ENCODE measurements at places on chromosomes 6 and 20. TPM values are rescaled to one million over a fixed set of nuclear protein-coding genes. Genes with fewer than 3 reads are reported as not detected.

- no peak for DNase-seq
- H3K27ac ChIP-seq = no peak overlapping the region
- no peak overlapping the region for H3K4me3 ChIP-seq
- H3K36me3 ChIP-seq = no peaks in the 10 kb centered on the region
- H3K4me1 ChIP-seq = peaks cover 16% of the 10 kb centered on the region
Observed at GRCh38 chr6:128516514-128516898, 3.9 kb downstream of the PTPRK start.

GRCh38 chr6:87901613-87902012 is 146.0 kb upstream of the SPACA1 start:
- H3K36me3 ChIP-seq = no peaks in the 10 kb centered on the region
- peak overlapping the region; percentile 72 for H3K27ac ChIP-seq
- H3K4me3 ChIP-seq = no peak overlapping the region
- H3K27me3 ChIP-seq = peaks cover 8% of the 10 kb centered on the region

DNA sequence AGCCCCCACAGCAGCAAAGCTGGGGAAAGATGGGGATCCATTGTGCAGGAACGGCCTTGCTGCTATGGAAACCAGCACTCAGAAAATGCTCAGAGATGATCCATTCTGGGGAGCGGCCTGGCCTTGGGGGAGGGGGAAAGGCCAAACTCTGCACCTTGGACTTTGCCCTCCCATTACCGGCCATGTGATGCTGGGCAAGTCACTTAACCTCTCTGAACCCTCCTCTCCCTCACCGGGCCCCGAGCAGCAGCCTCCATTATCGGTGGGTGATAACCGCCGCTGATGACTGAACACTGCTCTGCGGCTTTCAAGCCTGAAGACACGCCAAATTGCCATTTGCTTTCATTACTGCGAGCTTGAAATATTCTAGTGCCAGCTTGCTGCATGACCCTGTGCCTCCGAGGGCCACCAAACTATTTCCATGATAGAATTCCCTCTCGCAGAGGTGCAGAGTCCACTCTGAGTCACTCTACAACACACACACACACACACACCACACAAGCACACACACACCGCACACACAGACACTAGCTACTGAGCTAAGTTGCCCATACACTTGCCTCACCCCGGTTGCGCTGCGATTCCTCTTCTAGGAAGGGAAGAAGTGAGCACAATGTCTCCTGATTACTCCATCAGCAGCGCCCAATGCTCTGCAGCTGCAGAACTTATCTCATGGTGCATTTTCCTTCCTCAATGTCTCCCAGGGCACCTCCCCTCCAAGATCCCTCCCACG is 20.6 kb upstream of the SIRPA start:
- no peaks in the 10 kb centered on the region for H3K27me3 ChIP-seq
- H3K4me3 ChIP-seq = no peak overlapping the region
- H3K36me3 ChIP-seq = no peaks in the 10 kb centered on the region
- H3K4me1 ChIP-seq = peaks cover 67% of the 10 kb centered on the region

DNA sequence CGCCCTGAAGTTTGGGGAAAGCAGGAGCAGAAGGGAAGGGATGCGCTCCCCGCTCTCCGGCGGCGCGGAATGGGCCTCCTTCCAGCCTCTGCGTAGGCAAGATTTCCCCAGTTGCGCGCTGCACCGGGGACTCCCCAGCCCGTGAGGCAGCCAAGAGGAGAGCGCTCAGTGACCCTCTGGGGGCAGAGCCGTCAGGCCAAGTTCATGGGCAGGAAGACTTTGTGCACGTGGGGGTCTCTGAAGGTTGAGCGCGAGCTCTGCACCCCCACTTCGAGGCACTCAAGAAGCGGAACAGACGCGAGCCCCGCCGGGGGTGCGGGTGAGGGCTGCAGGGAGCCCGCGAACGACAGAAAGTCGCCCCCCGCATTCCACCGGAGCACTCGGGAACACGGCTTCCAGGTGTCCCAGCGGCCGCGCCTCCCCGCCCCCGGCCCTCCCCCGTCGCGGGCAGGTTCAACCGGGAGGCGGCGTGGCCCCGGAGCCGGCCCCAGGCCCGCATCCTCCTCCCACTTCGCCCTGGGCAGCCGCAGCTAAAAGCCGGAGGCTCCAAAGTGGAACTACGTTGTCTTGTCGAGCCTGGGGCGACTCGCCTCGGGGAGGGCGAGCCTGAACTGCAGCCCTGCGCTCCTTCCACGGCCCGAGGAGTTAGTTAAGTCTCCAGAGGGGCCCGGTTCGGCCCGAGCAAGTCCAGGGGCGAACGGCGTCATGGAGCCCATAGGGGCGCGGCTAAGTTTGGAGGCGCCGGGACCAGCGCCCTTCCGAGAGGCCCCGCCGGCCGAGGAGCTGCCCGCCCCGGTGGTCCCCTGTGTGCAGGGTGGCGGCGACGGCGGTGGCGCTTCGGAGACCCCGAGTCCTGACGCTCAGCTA is at the start of gene PPP1R3G:
Gene PPP1R3G (plus strand): TSS at position 561 of the 867 bp plus-strand sequence. CDS start 145 bp downstream, at position 706.
- H3K4me1 ChIP-seq = peaks cover 67% of the 10 kb centered on the region
- DNase-seq = peak; percentile 41
- H3K27me3 ChIP-seq = peaks cover 23% of the 10 kb centered on the region
- peak within 1 kb of the TSS; percentile 24 for H3K27ac ChIP-seq
- no peaks in the 10 kb centered on the region for H3K36me3 ChIP-seq
- peak within 1 kb of the TSS; percentile 77 for H3K4me3 ChIP-seq

- no peaks in the 10 kb centered on the region for H3K4me1 ChIP-seq
- no peak for DNase-seq
- H3K36me3 ChIP-seq = peaks cover 91% of the 10 kb centered on the region
- no peaks in the 10 kb centered on the region for H3K27me3 ChIP-seq
- H3K4me3 ChIP-seq = no peak overlapping the region
- no peak overlapping the region for H3K27ac ChIP-seq
Observed at GRCh38 chr20:32144898-32145662, 35.6 kb downstream of the TM9SF4 start.

DNA sequence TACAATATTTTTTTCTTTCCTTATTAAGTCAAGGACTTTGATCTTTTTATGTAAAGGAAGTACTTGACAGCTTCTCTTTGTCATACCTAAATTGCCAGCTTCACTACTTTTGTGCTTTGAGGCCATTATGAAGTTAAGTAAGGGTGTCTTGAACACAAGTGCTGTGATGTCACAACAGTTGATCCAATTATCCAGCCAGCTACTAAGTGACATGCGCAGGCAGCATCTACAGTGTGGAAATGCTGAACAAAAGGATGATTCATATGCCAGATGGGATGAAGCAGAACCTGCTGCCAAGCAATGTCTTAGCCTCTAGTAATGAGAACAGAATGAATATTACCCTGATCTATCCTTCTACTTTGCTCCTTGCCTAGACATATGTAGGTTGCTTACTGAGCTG is 68.3 kb upstream of the TMEM244 start:
- no peak overlapping the region for H3K4me3 ChIP-seq
- no peak overlapping the region for H3K27ac ChIP-seq
- DNase-seq = no peak
- H3K27me3 ChIP-seq = no peaks in the 10 kb centered on the region

DNA sequence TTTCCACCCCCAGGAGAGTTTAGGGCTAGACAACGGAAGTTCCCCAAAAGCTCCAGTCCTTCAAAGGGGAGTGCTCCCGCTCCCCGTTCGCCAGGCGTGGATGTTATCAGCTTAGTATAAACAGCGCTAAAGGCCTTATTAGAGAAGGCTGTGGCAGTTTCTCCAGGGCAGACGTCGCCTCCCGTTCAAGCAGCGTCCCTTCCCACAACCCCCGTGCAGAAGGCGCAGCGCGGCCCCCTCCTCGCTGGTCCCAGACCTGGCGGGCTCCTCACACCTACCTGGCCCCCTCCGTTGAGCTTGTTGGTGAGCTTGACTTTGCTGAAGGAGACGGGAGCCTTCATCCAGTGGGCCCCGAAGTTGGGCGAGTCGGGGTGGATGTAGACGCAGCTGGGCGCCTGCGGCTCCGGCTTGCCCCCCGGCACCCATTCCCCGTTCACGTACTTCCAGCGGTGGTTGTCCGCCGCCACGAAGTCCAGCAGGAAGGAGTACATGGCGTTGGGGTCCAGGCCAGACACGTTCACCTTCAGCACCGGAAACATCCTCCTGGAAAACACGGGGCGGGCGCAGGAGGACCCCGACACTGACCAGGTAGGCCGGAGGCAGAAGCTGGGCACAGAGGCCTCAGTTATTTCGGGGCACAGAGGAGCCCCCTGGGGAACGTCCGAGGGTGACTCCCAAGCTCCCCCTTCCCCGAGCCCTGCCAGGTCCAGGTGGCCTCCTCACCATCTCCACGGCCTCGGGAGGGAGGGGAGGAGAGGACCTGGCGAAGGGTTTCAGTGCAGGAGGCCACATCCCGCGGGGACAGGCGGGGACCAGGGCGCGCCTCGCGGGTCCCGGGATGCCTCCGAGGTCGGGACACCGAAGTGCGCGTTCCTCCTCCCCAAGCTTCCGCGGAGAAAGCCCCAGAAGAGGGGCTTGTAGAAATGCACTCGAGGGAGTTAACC is 1.1 kb downstream of the TBXT start:
- no peak for DNase-seq
- no peak overlapping the region for H3K27ac ChIP-seq
- H3K4me1 ChIP-seq = peaks cover 4% of the 10 kb centered on the region
- H3K36me3 ChIP-seq = no peaks in the 10 kb centered on the region
- H3K4me3 ChIP-seq = no peak overlapping the region

DNA sequence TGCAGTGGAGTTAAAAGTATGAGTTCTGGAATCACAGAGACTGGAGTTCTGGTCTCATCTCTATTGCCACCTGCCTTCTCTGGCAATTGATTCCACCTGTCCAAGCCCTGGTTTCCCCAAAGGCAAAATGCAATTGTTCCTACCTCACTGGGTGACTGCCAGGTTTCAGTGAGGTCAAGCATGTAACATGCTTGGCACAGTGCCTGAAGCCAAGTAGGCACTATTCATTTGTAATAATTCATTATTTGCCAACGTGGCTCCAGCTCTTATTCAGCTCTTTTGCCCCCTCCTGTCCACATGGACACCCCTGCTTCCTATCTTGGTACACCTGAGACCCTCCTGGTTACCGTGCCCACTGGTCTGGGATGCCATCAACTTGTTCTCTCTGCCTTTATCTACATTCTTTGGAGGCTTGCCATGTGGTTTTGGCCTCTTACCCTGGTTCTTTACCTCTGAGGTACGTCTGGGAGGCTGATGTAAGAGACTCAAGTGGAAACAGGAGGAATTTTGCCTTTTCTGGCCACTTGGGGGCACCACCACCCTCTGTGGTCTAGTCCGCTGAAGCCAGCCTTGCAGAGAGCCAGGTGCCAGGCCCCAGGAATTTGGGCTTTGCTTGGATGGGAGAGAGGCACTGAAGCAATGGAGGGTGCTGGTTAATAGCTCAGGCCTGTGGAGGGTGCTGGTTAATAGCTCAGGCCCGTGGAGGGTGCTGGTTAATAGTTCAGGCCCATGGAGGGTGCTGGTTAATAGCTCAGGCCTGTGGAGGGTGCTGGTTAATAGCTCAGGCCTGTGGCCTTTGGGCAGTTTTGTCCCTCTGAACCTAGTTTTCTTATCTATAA is 1.7 kb downstream of the KCNK15 start:
- peaks cover 11% of the 10 kb centered on the region for H3K4me1 ChIP-seq
- H3K27ac ChIP-seq = no peak overlapping the region
- no peaks in the 10 kb centered on the region for H3K36me3 ChIP-seq
- DNase-seq = peak; percentile 50

DNA sequence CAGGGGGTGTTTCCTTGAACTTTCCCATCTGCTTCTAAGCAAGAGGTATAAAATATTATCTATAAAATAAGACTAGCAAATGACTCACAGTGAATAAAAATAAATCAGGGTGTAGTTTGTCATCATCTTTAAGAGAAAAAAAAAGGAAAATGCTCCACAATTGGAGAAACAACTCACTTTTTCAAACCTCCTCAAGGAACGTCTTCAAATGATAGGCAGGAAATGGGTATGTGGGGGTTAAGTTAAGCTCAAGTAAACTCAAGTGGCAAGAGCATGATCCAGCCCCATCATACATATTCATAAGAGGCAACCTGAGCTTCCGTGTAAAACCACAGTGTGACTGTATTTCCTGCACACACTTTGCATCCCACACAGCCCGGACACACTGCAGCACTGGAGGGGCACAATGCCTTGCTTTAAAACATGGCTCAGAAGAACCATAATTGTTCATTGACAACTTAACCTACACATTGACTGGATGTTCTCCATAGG is 58.5 kb upstream of the CEP85L start:
- H3K27me3 ChIP-seq = no peaks in the 10 kb centered on the region
- peak overlapping the region; percentile 66 for H3K27ac ChIP-seq

- no peaks in the 10 kb centered on the region for H3K36me3 ChIP-seq
- H3K27me3 ChIP-seq = no peaks in the 10 kb centered on the region
- no peak overlapping the region for H3K27ac ChIP-seq
- no peak overlapping the region for H3K4me3 ChIP-seq
Observed at GRCh38 chr6:104322841-104323240, 536.9 kb downstream of the HACE1 start.

DNA sequence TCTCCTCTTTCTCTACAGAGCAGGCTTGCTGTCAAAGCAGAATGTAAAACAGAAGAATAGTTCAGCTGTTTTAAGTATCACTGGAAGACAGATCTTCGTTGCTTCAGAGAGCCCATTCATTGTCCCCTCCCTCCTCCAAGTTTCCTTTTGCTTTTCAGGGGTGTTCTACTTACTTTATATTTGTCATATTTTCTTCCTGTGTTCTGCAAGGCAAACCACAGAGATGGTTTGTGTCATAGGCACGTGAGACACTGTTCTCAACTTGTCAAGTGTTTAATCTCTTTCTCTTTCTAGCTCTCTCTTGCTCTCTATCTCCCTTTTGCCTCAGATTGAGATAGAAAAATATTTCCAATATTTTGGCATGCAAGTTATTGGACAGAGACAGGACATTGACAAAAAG is 228.9 kb upstream of the DEFB112 start:
- no peak overlapping the region for H3K4me3 ChIP-seq
- H3K4me1 ChIP-seq = no peaks in the 10 kb centered on the region
- no peaks in the 10 kb centered on the region for H3K27me3 ChIP-seq
- no peak overlapping the region for H3K27ac ChIP-seq
- H3K36me3 ChIP-seq = no peaks in the 10 kb centered on the region

DNA sequence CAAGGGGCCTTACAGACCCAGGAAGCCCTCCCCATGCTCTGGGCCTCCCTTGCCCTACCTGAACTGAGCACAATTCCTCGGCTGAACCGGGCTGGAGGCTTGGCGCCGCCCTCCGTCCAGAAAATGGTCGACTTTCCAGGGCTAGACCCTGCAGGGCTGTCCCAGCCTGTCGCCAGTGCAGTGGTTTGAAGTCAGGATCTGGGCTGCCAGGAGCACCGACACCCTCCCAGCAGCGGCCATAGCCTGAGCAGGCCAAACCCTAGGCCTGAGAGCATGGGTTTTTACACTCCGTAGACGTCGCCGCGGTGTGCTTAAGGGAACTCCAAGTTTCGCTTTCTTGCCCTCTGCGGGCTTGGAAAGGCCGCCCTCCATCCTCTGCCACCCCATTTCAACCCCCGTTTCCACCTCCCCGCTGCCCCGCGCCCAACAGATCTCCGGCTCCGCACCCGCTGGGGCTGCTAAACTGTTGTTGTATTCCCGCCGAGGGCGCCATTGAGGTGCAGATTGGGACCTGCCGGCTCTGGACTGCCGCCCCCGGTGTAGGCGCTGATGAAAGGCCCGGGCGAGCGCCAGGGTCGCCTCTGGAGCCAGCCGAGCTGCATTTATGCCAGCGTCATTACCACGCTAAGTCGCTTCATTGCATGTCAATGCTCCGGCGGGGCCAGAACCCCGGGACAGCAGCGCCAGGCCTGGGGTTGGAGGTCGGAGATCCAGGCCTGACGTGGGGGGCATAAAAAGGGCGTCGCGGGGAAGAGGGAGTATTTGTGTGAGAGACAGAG is 2.2 kb upstream of the TFAP2A start:
- peak overlapping the region; percentile 2 for H3K4me3 ChIP-seq
- H3K36me3 ChIP-seq = no peaks in the 10 kb centered on the region
- no peak overlapping the region for H3K27ac ChIP-seq
- peaks cover 98% of the 10 kb centered on the region for H3K27me3 ChIP-seq
- H3K4me1 ChIP-seq = peaks cover 40% of the 10 kb centered on the region
- DNase-seq = no peak

Gene GSTA2
- polyA plus RNA-seq = not detected

Gene GJA10
- not detected for polyA plus RNA-seq

Gene AURKA
- 1.7 TPM for polyA plus RNA-seq

Gene MOG
- not detected for polyA plus RNA-seq

All from CD14-positive monocyte (primary cell).